ENCODE measurements at places on chromosomes 11 and 22.
A peak's percentile ranks its signal among the peaks of the same experiment; 100 is the strongest.

GRCh38 chr11:130721736-130722135 is 194.5 kb downstream of the SNX19 start:
- DNase-seq: no peak

DNA sequence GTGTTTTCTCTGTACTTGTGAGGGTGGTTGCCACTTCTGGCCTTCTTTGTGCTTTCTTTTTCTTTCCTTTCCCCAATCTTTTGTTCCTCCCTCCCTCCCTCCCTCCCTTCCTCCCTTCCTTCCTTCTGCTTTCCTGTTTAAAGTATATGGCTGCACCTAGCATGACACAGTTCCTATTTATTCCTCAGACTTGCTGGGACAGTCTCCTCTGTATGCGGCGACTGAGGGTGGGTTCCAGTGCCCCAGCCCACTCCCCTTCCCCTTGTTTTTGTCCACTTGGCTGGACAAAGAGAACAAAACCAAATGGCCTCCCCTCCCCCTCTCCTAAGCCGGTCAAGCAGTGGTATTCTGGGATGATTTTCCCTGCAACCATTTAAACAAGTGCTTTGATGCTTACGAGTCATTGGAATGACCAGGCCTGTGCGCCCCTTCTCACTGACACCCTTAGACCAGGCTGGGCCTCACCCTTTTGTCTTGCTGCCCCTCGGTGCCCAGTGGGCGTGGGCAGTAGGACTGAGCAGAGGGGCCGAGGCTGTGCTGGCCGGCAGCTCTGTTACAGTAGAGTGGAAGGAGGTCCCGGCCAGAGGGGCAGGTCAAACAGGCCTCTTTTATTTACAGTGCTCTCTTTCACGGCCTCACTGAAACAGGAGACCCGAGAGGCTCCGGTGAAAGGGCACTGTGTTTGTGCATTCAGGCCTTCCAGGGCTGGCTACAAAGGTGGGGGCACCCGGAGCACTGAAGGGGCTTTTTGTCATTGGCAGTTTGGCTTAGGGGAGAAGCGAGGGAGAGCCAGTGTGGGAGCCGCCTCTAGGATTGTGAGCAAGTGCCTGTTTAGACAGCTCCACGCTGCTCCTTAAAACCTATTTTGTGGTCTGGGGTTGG is 32.2 kb downstream of the ZBTB16 start:
- no peak for DNase-seq

- DNase-seq: no peak
Measured at GRCh38 chr22:36840106-36840505, 20.7 kb upstream of the NCF4 start.

- DNase-seq: no peak
Measured at GRCh38 chr11:44338698-44339529, 29.0 kb upstream of the ALX4 start.

DNA sequence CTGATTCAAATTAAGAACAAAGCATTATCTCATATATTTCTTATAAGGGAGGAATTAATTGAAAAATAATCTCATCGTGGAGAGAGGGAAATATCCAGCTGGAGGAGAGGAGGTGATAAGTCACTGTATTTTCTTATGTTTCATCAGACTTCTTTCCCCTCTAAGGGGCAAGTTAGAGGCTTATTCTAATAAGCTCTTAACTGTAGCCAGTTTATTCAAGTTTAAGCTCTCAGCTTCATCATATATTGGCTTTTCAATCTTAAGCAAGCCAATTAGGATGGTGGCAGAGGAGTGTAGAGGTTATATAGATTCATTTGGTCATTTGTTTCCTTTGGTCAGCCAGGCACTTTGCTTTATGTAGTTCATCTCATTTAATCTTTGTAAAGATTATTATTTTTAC is 256.7 kb downstream of the GRM5 start:
- no peak for DNase-seq

DNA sequence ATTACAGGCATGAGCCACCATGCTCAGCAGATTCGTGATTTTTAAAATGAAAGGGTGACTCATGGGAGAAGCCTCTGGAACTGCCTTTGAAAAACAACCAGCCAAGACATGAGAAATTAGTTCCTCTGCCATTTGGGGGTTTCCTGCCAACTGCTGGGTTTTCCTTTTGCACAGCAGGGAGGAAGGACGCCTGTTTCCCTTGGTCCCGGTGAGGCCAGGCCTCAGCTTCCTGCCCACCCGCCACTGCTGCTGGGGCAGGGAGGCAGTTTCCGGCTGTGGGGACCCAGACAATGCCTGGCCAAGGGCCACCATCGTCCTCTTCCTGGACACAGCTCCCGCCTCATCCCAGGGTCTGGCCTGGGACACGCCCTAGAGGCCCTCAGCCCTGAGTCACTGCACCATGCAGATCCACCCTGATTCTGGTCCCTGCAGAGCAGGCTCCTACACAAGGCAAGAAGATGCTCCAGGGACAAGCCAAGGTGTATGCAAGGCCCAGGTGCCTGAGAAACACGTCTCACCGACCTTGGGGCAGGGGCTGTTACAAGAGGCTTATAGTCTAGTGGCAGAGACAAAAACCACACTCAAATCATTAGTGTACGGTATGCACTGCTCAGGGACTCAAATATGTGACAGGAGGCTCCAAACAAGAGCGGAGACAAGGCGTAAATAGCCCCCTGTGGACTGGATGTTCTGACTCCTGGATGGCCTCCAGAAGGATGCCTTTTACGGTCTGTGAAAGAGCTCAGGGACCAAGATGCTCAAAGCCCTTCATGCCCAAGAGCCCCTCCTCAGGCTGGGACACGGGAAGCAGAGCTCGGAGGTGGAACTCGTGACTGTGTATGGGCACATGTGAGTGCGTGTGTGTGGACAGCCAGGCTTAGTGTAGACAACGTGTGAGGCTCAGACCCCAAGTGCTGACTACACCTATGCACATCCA is 10.0 kb downstream of the PPM1F start:
- DNase-seq: peak; percentile 66

DNA sequence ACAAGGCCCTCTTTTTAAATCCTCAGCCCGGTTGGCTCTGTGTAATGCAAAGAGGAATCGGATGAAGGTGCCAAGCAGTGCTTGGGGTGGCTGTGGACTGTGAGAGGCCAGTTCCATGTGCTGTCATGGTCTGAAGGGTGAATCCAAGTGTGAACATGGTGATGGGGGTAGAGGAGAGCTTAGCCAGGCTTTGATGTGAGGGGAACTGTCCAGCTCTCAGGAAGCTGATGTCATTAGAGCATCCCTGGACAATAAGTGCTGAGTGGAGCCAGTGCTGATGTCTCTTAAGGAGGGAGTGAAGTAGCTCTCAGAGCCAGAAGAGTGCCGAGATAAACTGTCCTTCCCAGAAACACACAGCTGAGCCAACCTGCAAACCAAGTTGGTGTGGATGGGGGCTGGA is 53.6 kb downstream of the NAV2 start:
- DNase-seq: no peak

GRCh38 chr11:1913271-1914060 is 6.0 kb upstream of the TNNT3 start:
- no peak for DNase-seq

DNA sequence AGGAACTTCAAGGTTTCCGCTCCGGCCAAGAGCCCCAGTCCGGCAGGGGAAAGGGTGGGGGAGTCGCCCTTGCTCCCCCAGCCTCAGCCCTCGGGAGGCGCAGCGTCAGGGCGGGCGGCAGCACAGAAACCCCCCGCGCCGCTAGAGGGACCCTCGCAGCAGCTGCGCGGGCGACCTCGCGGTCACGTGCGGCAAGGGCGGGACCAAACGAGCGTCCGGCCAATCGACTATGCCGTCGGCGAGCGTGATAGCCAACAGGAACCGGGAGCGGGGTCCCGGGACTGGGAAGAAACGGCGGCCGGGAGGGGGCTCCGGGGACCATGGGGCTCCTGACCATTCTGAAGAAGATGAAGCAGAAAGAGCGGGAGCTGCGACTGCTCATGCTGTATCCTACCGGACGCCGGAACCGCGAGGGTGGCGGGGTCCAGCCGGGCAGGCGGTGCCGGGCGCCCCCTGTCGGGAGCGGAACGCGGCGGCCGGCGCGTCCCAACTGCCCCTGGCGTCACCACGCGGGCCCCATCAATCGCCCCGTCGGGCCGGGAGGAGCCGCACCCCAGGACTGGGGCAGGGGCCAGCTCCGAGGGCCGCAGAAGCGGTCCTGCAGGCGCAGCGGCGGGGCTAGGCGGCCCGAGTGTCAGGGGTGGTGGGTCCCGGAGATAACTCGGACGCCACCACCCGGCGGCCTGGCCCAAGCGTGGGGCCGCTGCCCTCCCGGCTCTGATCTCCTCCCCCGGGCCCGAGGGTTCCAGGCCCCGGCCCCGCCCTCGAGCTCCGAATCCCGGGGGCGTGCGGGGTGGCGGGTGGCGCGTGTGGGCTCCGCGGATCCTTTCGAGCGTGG is at the start of gene ARL2:
TSS of gene ARL2 (plus strand) at position 273 of the 838 bp plus-strand sequence. CDS start at position 321, 48 bp downstream.
- DNase-seq: peak; percentile 90

- DNase-seq: no peak
Measured at GRCh38 chr22:29197096-29197495, 8.6 kb upstream of the EMID1 start.

DNA sequence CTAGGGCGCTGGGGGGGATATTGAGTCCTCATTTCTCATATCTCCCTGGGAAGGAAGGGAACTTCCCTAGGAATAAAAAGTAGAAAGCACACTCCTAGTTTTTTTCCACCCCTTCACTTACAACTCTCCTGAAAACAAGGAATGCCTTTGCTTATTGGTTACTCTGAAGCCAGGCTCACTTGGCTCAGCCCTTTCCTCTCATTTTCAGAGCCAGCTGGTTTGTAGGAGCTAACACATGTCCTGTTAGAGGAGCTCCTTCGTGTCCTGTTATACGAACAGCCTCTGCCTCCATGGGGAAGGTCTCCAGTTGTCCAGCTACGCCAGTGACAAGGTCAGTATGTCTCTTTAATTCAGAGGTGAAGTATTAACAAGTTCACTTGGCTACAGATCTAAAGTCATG is 17.6 kb downstream of the ALKBH8 start:
- DNase-seq: no peak

DNA sequence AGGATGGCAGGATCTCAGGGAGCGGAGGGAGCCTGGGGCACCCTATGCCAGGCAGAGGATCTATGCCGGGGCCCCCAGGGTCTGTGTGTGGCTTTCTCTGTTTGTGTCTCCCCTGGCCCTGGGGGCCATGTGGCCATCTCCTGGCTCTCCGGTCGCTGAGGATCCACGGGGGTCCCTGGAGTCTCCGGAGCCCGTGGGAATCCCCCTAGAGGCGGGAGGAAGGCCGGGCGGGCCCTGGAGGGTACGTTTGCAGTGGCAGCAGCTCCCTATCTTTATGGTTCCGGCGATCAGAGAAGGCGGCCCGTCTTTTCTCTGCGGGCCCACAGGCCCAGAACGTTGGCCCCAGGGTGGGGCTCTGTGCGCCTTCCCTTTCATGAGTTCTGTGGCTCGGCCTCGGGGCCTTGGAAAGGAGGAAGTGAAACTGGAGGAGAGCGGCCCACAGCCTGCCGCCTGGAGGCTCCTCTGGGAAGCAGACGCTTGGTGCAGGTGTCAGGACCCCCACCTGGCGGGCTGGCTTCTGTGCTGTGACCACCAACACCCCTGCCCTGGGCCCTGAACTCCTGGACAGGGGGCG is 82.1 kb downstream of the KCNQ1 start:
- peak; percentile 73 for DNase-seq

- no peak for DNase-seq
Measured at GRCh38 chr11:77416357-77416756, 57.5 kb downstream of the PAK1 start.

DNA sequence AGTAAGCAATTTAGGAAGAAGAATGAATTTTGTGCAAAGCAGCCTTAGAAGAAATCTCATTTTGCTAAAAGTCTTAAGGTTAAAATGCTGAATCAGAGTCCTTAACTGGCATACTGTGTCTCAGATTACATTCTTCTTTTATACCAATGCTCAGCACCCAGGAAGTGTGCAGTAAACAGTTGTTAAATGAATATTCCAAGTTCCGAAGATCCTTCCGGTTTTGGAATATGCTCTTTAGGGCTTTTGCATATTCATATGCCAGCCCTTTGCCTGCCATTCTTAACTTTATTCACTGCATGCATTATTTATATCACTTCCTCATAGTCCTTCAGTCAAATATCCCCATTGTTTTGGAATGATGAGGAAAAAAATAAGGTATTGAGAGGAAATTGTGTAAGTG is 242.0 kb downstream of the DDX10 start:
- DNase-seq: no peak

DNA sequence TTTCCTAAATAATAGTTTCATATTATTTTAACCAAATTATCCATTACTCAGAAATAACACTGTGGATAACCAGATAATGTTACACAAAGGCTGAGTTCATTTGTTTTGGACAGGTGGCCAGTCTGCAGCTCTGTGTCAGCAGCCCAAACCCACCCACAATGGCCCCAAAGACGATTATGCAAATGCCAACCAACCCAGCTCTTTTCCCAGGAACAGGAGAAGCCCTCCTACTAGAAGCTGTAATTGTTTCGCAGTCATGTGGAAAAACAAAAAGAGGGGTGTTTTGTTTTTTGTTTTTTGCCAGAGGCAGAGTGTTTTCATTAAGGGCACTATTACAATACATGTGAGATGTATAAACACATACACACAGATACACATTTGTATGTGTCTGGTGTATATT is 102.1 kb downstream of the FCHSD2 start:
- DNase-seq: no peak

GRCh38 chr11:61477126-61477525 is 31.4 kb upstream of the LRRC10B start:
- no peak for DNase-seq

- no peak for DNase-seq
Measured at GRCh38 chr22:40819599-40820140, 524 bp upstream of the SLC25A17 start.

- DNase-seq: no peak
Measured at GRCh38 chr22:20218987-20219386, 49.1 kb downstream of the RTN4R start.

DNA sequence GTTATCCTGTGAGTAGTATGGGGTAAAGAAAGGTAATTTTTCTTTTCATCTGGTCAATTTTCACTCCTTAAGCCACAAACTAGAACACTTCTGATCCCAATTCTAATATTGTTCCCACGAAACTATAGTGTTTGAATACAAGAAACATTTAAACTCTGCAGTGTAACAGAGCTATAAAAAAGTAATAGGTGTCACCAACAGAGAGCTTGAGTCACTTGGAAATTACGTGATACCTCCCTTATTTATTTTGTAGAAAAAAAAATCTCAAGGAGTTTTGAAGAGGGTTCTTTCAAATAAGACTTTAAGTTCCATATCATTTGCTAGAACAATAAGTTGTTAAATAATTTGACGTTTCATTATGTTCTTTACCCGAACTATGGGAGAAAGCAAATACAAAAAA is 959.4 kb downstream of the JRKL start:
- no peak for DNase-seq

GRCh38 chr22:19569276-19569640 is 45.0 kb upstream of the CLDN5 start:
- DNase-seq: no peak

- DNase-seq: no peak
Measured at GRCh38 chr11:62069986-62070919, 53.6 kb upstream of the INCENP start.

All from CD4-positive, alpha-beta T cell treated with Interleukin-15 for 1 hour (primary cell).